HS-5 (cell line): ENCODE measurements at places on chromosomes 3 and 15.

GRCh38 chr3:122021811-122022401 is at the start of gene ILDR1:
Gene ILDR1 (minus strand): TSS chr3:122022247. CDS start chr3:122022077, 170 bp downstream.
- no peak for DNase-seq

- no peak for DNase-seq
Measured at GRCh38 chr3:104549099-104549714, 817.5 kb upstream of the ALCAM start.

- DNase-seq, result no peak
Measured at GRCh38 chr3:32498252-32498651, 4.4 kb downstream of the CMTM6 start.

DNA sequence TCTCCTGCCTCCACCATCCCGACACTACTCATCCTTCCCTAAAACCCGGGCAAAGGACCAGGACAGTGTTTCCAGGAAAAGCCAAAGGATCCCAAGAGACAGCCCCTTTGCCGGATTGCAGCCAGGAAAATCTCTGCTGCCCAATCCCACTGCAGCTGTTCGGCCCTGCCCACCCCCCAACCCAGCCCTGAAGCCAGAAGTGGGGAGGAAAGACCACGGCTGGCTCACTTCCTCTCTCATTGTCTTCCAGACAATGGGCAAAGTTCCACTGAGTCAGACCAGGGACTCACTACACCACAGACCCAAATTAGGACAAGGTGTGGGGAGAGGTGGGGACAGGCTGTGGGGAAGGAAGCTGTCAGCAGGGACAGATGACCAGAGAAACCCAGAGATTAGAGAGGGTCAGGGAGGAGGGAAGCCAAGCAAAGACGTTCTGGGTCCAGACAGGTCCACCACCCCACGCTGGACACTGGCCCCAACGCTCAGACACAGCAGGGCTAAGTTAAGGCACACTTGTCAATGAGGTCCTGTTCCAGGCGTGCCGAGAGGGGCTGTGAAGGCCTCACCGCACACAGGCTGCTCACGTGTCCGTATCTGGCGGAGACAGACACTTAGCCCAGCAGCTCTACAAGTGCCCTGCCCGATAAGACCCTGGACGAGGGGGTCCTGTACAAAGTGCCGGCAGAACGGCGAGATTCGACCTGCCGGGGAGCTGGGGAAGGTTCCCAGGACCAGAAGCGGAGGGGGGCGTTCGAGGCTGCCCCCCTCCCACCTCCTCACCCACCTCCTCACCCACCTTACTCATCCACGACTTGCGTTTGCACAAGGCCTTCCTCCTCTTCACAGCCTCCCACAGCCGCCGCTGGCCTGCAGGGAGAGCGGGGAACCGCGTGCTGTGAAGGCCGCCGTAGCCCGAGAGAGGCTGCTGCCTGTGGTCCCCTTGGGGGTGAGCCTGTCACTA is 21.9 kb downstream of the TNK2 start:
- DNase-seq, result no peak

GRCh38 chr15:33159726-33160453 is 34.6 kb downstream of the FMN1 start:
- DNase-seq, result no peak
